Esophagus muscularis mucosa (tissue), 4 donors: ENCODE measurements at places on chromosomes 12 and 14. TPM values are rescaled to one million over a fixed set of nuclear protein-coding genes. Genes with fewer than 3 reads are reported as not detected.
A peak's percentile ranks its signal among the peaks of the same experiment; 100 is the strongest.

DNA sequence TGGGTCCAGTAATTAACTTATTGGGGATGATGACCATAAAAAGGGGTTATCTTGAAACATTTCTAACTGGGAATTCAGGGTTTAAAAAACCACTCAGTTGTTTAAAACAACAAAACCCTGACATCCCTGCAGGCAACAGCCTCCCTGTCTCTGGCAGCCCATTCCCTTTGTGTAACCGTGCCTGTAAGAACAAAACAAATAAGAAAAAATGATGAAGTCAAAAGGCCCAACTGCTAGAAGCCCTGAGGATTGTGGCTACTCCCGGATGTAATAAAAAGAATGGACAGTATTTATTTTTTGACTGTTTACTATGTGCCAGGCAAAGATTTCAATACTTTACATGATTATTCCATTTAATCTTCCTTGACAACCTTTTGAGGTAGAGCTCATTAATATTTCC lies 75.3 kb downstream of the TMCC3 start:
- no peaks in the 10 kb centered on the region for H3K27me3 ChIP-seq
- H3K4me1 ChIP-seq, result peaks cover 13% of the 10 kb centered on the region
- H3K4me3 ChIP-seq, result no peak overlapping the region
- peaks cover 39% of the 10 kb centered on the region for H3K36me3 ChIP-seq
- no peak overlapping the region for H3K27ac ChIP-seq

- H3K4me1 ChIP-seq, result peaks cover 40% of the 10 kb centered on the region
- H3K4me3 ChIP-seq, result no peak overlapping the region
- DNase-seq, result no peak
- no peaks in the 10 kb centered on the region for H3K27me3 ChIP-seq
- H3K27ac ChIP-seq, result peak overlapping the region; percentile 59
Observed at GRCh38 chr14:68577802-68578541, 214.9 kb downstream of the ZFP36L1 start.

Gene PPFIBP1
- 79.0 TPM for total RNA-seq

Gene DLGAP5
- total RNA-seq, result not detected

Gene MYO1H
- total RNA-seq, result not detected
